ENCODE measurements at places on chromosomes 2 and 18.

GRCh38 chr2:190343089-190343535, 277 bp upstream of the INPP1 start:
- DNase-seq = no peak

DNA sequence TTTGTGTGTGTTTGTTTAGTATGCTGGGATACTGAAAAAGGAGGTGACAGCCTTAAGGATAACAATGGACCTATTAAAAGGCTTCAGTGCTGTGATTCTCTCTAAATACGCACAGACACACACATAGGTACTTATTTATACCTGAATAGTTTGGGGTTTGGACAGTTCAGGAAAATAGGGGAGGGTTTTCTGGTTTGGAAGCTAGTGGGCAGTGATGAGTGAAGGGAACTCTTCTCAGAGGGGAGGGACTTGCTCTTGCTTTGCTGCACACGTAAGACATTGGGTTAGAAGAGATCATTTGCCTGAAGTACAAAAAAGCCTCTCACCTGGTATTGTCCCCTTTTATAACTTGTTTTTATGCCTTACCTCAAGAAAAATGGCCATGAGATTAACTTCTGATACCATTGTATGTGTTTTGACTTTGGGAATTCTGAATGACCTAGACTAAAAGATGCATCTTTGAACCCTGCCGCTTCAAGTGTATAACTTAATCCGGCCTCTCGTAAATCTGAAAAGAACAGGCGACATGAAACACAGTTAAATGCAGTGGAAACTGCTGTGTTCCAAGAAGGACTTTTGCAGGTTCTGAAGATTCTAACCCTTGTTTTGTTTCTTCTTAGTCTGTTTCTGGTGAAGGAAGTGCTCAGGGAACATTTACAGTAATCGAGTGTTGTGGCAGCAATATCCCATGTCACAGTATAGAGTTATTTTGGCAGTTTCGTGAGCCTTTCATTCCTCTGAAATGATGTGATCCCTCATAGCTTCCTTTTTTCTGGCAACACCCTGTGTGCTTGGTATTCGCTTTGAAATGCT, 2.5 kb downstream of the CRIM1 start:
- DNase-seq = no peak

- DNase-seq = no peak
Observed at GRCh38 chr2:239734436-239735005, 290.6 kb downstream of the NDUFA10 start.

DNA sequence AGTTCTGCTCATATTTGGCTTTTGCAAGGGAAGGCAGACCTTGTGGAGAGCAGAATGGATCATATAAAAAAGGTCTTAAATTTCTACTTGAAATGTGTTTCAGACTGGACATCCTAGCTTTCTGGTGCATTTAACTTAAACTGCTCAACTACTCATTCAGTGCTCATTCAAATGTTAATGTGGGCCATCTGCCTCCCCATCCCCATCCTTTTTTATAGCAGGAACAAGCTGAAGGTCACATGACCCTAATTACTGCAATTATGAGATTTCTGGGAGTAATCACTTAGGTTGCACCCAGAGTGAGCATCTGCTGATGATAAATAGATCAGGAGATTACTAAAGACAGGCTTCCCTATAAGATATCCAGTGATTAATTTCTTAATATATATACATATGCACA, 96.1 kb downstream of the MAP2 start:
- DNase-seq = no peak

DNA sequence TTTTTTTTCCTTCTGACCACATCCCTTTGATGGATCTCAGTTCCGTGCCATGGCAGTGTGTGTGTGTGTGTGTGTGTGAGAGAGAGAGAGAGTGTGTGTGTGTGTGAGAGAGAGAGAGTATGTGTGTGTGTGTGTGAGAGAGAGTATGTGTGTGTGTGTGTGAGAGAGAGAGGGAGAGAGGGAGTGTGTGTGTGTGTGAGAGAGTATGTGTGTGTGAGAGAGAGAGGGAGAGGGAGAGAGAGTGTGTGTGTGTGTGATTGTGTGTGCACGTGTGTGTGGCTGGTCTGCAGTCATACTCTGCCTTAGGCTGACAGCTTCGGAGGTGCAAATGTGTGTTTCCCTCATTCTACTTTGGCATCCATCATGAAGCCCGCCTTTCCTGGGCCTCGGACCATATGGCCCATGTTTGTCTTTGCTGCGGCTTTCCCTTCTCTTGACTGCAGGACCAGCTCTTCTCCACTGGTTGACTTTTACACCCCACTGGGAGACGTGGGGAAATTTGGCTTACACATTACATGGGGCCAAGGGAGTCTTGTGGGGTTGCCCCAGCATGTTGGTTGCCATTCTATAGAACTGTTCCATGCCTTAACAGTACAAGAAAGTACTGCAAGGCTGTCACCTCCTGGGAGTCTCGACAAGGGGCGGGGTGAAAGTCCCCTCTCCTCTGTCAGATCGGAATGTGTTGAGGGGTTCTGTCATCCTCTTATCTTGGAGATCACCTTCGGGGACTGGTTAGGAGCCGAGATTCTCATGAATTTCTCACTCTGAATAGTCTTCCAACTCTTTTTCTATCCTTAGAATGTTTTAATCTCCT, 21.6 kb downstream of the TSN start:
- no peak for DNase-seq

DNA sequence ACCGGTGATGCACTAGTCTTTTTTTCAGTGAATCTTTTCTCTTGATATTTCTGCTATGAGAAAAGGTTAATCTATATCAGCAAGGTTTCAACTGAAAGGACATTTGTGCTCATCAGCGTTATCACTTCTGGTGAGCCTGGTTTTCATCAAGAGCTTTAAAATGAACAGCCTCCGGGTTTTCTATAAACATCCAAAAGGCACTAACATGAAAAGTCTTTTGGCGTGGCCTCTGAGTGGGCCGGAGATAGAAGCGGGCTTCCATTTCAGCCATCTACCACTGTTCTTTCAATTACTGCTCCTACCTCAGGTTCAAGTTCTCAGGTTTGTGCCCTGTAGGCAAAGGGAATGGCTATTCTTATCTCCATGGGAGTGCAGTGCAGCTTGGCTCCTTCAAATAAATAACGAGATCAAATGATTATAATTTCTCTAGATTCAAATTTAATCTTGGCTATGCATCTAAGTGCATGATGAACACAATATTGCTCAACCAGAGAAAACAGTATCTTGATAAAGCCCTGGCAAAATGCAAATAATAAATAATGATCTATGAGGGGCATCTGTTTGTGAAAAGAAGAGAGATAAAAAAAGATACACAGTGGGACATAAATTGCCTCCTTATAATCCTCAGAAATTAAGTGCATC, 314.8 kb downstream of the CDH2 start:
- no peak for DNase-seq

DNA sequence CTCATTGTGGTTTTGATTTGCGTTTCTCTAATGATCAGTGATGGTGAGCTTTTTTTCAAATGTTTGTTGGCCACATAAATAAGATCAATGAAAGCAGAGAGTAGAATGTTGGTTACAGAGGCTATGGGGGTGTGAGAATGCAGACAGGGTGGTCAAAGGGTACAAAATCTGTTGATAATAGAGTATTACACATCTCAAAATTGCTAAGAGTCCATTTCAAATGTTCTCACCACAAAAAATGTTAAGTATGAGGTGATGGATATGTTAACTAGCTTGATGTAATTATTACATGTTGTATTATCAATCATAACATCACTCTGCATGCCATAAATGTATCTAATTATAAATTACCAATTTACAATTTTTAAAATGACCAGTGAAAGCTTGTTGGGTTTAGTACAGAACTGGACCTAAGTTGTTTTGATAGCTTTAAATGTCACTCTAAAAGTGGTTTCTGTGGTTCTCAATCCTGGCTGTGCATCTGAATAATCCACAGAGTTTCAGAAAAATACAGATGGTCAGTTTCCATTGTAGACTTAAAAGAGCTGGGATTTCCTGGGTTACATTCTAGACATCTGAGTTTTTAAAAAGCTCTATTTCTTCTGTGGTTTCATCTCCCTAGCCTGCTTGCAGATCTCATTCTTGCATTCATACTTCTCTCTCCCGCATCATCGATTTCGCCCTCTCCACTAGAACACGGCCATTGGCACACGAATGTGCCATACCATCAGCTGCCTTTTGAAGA, 286.0 kb upstream of the LYPD1 start:
- no peak for DNase-seq

GRCh38 chr2:187554011-187554703, at the start of gene TFPI:
Gene TFPI (minus strand): TSS chr2:187554435. CDS start chr2:187503768, 50,667 bp downstream.
- peak; percentile 30 for DNase-seq

GRCh38 chr2:232890896-232891601, 21.0 kb downstream of the SNORC start:
- DNase-seq = no peak

DNA sequence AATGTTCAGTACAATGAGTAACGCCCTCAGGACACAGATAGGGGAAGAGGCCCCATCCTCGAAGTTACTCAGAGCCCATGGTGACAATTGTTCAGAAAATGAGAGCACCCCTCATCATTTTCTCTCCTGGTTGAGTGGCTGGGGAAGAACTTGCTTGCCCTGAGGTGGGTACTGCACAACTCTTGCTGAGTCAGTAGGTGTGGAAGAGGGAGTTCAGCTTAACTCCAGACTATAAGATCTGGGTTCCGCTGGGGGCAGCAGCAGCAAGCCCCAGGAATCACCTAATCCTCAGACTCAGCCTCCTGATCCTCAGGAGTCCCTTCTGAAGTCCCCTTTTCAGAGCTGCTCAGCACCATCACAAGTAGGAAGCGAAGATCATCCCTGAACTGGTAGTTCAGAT, 123.7 kb downstream of the PIEZO2 start:
- no peak for DNase-seq

DNA sequence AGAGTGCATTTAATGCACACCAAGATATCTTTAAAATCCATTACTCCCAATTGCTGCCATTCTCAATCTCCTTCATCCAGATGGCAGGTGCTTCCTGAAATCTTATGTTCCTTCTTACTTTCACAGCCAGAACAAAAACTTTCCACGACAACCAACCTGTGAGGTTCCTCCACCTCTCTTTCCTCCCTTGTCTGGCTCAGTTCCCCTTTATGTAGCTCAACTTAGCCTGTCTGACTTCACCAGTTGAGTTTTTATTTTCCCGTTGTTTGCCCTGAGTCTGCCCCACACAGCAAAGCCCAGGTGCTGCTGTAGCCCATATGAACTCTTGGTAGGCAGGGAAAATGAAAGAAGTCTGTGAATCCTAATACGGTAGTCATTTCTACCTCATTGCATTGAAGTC, 112.5 kb downstream of the MREG start:
- DNase-seq = no peak
